ENCODE measurements at places on chromosomes 11 and 22. TPM values are rescaled to one million over a fixed set of nuclear protein-coding genes. Genes with fewer than 3 reads are reported as not detected.

- no peak for DNase-seq
These were observed 17.8 kb downstream of the OTUB1 start for GRCh38 chr11:64003807-64004589.

DNA sequence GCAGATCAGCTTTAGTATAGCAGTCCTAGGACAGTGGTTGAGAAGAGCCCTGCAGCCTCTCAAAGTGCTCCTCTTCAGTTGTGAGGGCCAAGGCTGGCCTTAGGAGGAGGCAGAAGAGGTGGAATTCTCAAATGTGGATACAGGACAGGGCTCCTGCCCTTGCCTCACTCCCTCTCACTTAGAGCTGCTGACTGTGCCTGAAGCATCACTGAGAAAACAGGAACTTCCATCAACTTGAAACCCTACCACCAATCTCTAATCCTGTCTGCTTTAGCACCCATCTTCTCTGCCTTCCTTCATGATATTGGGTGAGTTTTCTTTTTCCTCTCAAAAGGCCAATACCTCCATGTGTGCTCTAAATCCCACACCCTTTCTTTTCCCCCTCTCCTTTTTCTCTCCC, 14.4 kb upstream of the UCP3 start:
- DNase-seq, result no peak

- no peak for DNase-seq
These were observed 629.5 kb upstream of the ANO3 start for GRCh38 chr11:25702417-25702816.

Gene POU2AF2
- total RNA-seq, result 2.2 TPM

GRCh38 chr22:42805998-42806830, 50.9 kb downstream of the ARFGAP3 start:
- DNase-seq, result peak; percentile 12
